ENCODE measurements at places on chromosomes 4 and X.

- DNase-seq = no peak
Observed at GRCh38 chr4:44629280-44629866, 22.1 kb downstream of the YIPF7 start.

DNA sequence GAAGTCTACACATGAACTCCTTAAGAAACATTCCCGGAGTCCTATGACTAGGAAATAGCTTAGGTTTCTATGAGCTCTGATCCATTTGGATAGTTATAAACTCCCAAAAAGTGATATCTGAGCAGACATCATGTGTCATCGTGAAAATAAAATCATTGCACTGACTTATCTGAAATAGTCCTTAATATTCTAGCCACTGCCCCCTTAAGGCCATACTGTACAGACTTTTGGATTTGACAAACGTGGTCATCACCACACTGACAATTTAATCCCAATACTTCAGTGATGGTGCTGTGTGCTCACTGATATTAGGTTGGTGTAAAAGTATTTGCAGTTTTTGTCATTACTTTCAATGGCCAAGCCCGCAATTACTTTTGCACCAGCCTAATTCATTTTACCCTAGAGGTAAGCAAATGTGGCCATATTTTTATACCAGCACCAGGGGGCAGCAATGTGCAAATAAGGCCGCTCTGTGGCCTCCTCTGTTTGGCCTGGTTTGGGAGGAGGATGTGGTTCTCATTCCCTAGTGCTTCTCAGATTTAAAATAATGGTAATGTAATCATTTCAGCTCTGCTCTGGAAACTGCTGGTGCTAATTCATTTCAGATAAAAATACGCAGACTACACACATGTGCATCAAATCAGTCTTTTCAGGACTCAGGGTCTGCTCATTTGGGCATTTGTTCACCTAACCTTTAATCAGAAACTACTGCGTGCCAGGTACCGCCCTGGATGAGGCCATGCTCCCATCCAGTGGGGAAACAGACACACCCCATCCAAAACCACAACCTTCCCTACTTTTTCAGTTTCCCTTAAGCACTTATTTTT lies 196.4 kb upstream of the C1QTNF7 start:
- peak; percentile 54 for DNase-seq

GRCh38 chr4:146381263-146381872 lies 140.4 kb downstream of the SLC10A7 start:
- no peak for DNase-seq

DNA sequence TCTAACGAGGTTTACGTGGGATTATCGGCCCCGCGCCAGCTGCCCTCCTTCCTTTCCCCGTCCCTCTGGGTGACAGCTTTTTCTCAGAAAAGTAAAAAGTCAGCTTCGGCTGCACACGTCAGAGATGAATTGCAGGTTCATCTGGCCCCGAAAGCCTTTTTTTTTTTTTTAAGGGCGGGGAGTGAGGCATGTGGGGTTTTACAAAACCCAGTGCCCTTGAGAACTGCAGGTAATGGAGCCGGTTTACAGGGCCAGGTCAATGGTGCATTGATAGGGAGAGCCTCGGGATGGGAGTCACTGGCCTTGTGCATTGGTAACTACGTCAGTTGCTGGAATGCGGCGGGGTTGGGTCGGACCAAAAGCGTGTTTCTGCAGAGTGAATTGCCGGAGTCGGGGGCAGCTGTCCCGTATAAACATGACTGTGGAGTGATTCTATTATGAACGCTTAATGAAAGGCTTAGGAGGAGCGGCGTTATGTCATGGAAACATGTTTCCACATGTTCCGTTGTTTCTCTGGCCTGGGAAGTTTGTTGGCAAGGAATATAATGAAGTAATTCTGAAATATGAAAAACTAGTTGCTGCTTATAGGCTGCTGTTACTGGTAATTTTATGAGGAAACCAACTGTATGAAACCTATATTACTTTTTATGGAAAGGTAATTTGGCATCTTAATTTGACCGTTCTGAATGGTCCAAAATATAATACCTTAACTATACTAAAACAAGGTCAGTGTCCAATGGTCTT lies 1.1 kb downstream of the HSPA4L start:
- DNase-seq = no peak

DNA sequence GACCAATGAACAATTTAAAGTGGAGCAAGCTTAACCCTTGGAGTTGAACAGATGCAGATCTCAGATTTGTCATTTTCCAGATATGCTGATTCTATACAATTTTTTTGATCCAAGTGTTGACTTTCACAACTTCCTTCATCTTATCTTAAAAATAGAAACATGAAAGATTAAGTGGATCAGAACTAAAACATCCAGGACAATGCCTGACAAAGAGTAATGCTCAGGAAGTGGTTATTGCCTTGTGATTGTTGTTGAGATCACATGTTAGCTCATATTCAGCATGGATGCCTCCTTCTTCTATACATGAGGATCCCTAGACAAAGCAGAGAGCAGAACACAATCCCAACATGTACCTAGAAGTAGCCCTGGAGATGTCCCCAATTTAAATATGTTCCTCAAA lies 160.9 kb downstream of the PPARGC1A start:
- no peak for DNase-seq

- DNase-seq = no peak
Observed at GRCh38 chr4:159117968-159118367, 15.1 kb downstream of the RAPGEF2 start.

DNA sequence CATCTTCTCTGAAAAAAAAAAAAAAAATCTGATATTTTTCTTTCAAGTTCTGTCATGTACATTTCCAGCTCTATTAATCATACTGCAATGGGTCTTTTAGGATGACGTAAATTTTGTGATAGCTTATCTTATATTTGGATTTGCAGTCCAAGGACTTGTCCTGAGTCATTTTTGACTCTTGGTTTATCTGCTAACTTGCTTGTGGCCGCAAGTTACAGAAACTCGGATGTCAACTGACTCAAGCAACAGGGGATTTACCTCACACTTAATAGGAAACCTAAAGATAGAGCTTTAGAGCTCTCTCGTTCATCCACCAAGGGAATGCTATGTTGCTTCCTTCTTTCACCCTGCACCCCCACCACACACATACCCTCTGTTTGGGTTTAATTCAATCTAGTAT lies 1433.8 kb upstream of the TENM3 start:
- DNase-seq = no peak

DNA sequence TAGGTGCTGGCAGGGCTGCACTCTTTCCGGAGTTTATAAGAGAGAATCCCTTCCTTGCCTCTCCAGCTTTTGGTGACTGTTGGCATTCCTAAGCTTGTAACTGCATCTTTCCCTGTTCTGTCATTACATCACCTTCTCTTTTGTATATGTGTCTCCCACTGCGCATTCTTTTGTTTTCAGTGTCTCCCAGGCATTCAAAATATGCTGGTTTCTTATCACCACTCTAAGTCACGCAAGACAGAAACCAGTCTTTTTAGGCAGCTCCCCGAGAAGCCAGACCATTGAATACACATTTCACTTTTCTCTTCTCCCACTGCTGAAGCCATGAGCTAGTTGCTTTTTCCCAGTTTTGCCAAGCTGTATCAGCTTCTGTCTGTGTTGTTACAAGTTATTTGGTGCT lies 71.0 kb downstream of the LAS1L start:
- DNase-seq = no peak

Data from activated naive CD4-positive, alpha-beta T cell (primary cell).